ENCODE measurements at places on chromosomes 6 and 20. TPM values are rescaled to one million over a fixed set of nuclear protein-coding genes. Genes with fewer than 3 reads are reported as not detected.

- DNase-seq, result no peak
- no peaks in the 10 kb centered on the region for H3K4me1 ChIP-seq
- no peak overlapping the region for H3K4me3 ChIP-seq
- H3K27me3 ChIP-seq, result no peaks in the 10 kb centered on the region
- H3K36me3 ChIP-seq, result no peaks in the 10 kb centered on the region
Observed at GRCh38 chr6:147540075-147540474, 31.6 kb downstream of the SAMD5 start.

E2F3 gene
- 3.0 TPM for total RNA-seq

PRR18 gene
- 2.9 TPM for total RNA-seq

GRCh38 chr6:36765594-36766398 is 68.2 kb downstream of the RAB44 start:
- no peaks in the 10 kb centered on the region for H3K36me3 ChIP-seq
- H3K27ac ChIP-seq, result no peak overlapping the region
- H3K27me3 ChIP-seq, result no peaks in the 10 kb centered on the region
- DNase-seq, result peak; percentile 83

CCM2L gene
- total RNA-seq, result 1.6 TPM

DNA sequence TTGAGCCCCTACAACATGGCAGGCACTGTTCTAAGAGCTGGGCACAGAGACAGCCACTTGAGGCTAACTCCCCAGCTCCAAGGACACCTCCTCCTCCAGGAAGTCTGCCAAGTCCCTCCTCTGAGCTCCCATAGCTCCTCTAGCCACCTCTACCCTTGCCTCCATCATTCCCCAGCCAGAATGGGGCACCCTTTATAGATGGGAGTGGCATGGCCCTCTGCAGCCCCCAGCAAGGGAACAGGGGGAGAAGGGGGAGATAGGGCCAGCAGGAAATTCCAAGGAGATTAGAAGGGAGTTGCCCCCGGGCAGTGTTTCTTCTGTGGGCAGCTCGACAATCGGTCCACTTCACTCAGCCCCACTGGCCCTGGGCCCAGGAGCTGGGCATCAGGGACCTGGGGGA is 19.7 kb upstream of the TLDC2 start:
- no peak overlapping the region for H3K4me3 ChIP-seq
- H3K36me3 ChIP-seq, result no peaks in the 10 kb centered on the region
- DNase-seq, result no peak
- H3K4me1 ChIP-seq, result no peaks in the 10 kb centered on the region
- no peaks in the 10 kb centered on the region for H3K27me3 ChIP-seq

- H3K4me1 ChIP-seq, result no peaks in the 10 kb centered on the region
- H3K27ac ChIP-seq, result no peak overlapping the region
- H3K36me3 ChIP-seq, result no peaks in the 10 kb centered on the region
- no peak overlapping the region for H3K4me3 ChIP-seq
- DNase-seq, result no peak
Observed at GRCh38 chr6:101662111-101662897, 268.8 kb downstream of the GRIK2 start.

CCR6 gene
- 0.06 TPM for total RNA-seq

LY6G5B gene
- 2.5 TPM for total RNA-seq

DNA sequence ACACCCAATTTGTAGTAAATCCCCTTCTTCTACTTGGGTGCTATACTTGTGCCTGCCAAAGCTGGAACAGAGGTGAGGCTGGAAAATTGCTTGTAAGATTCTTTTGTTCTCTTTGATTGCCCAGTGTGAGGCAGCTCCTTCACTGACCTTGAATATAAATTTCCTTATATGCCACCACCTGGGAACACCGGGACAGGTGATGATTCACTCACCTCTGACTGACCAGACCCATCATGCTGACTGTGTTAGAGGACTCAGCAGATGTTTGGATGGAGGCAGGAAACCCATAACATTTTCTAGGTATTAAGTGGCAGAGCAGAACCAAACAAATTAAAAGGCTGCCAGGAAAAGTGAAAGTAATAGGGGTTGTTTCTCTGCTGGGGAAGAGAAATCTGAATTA is 120.9 kb downstream of the GRM1 start:
- no peaks in the 10 kb centered on the region for H3K4me1 ChIP-seq
- peaks cover 6% of the 10 kb centered on the region for H3K27me3 ChIP-seq
- no peak overlapping the region for H3K27ac ChIP-seq
- no peak for DNase-seq
- no peaks in the 10 kb centered on the region for H3K36me3 ChIP-seq
- H3K4me3 ChIP-seq, result no peak overlapping the region

DNA sequence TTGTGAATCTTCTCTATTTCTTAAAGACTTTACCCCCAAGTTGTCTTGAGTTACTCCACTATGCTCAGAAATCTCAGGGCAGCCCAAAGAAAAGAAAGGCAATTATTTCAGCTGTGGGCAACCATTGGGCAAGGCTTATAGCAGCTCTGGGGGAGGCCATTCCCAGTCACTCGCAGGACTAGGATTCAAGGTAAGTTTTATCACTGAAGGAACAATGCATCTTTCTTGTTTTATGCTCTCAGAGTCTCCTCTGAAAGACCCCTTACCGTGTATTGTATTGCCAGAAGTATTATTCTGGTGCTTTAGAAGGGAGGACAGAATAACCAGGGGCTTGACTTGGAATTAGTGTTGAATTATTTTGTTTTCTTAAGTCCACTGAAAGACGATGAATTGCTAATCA is 586.3 kb upstream of the MAP3K7 start:
- no peak overlapping the region for H3K4me3 ChIP-seq
- H3K27me3 ChIP-seq, result no peaks in the 10 kb centered on the region
- DNase-seq, result no peak
- no peak overlapping the region for H3K27ac ChIP-seq
- H3K36me3 ChIP-seq, result no peaks in the 10 kb centered on the region

GRCh38 chr6:83867043-83867442 is 7.6 kb downstream of the CYB5R4 start:
- H3K27ac ChIP-seq, result no peak overlapping the region
- no peaks in the 10 kb centered on the region for H3K4me1 ChIP-seq
- no peak overlapping the region for H3K4me3 ChIP-seq
- no peak for DNase-seq
- H3K27me3 ChIP-seq, result no peaks in the 10 kb centered on the region
